ENCODE measurements at places on chromosomes 5 and 9.

GRCh38 chr9:121816845-121817450 lies 165.5 kb downstream of the DAB2IP start:
- no peak for DNase-seq

- peak; percentile 21 for DNase-seq
Measured at GRCh38 chr5:177389241-177390169, 5.3 kb downstream of the SLC34A1 start.

DNA sequence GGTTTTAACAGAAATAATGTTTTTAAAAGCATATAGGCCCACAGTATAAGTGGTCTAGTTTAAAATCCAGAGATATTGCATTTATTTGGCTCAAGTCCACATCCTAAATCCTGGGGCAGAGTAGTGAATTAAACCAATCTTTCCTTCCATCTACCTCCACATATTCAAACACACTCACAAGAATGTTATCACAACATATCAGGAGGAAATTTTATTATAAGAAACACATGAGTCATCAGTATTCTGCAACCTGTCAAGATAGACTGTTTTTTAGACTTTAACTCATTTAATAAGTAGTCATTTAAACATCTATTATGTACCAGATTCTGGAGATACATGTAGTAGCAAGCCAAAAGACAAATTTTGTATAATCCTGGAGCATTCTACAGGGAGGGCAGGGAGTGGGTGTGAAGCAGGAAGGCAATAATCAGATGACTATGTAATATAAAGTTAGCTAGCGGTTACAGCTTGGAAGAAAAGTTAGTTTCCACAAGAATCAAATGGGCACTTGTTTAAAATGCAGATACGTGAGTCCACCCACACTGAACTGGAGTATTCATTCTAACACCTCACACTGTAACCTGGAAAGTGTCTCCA lies 187.3 kb upstream of the PIK3R1 start:
- DNase-seq = no peak

- DNase-seq = no peak
Measured at GRCh38 chr5:77877516-77878355, 101.6 kb upstream of the TBCA start.

DNA sequence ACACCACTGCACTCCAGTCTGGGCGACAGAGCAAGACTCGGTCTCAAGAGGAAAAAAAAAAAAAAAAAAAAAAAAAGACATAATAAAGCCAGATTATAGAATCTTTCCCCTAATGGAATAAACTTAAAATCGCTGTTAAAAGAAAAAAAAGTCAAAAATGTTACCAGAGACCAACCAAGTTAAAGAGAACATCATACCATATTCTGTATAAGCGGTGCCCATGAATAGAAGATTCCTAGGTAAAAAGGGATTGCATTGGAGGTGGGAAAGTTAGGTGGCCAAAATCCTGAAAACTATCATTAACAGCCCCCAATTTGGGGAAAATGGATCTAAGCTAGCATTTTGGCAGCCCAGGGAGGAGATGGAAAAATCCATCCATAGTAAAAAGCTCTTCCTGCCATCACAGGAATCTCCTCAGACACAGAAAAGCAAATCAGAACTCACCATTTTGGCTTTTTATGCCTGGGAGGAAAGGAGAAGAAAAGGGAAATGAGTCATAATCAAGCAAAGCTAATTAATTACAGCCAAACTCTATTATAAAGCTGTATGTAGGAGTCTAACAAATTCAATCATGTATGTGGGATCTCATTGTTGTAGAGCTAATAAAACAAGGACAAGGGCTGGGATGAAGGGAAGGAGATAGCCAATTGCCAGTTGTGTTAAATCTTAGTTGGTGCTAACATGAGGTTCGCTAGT lies 363.8 kb downstream of the ARL15 start:
- no peak for DNase-seq

DNA sequence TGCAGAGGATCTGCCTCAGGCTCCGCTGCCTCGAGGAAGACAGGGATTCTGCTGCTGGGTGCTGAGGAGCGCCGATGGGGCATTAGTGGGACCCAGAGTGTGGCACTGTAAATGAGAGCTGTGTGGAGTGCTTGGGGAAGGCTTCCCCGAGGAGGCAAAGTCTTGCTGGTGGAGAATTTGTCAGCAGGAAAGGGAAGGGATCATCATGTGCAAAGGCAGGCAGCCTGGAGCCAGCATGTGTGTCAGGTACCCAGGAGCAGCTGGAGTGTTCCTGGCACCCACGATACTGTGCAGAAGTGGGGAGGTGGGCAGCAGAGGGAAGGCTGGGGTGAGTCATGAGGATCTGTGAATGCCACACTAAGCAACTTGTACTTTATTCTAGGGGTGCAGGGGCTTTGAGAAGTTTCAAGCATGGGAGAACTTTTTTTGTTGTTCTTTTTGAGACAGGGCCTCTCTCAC lies 12.3 kb downstream of the B4GALT7 start:
- DNase-seq = no peak

- DNase-seq = peak; percentile 24
Measured at GRCh38 chr9:2800394-2801179, 43.3 kb downstream of the PUM3 start.

GRCh38 chr5:187617-188451 lies 3.5 kb upstream of the LRRC14B start:
- DNase-seq = no peak

GRCh38 chr5:140828362-140828737 lies 590 bp downstream of the PCDHA6 start:
- no peak for DNase-seq

DNA sequence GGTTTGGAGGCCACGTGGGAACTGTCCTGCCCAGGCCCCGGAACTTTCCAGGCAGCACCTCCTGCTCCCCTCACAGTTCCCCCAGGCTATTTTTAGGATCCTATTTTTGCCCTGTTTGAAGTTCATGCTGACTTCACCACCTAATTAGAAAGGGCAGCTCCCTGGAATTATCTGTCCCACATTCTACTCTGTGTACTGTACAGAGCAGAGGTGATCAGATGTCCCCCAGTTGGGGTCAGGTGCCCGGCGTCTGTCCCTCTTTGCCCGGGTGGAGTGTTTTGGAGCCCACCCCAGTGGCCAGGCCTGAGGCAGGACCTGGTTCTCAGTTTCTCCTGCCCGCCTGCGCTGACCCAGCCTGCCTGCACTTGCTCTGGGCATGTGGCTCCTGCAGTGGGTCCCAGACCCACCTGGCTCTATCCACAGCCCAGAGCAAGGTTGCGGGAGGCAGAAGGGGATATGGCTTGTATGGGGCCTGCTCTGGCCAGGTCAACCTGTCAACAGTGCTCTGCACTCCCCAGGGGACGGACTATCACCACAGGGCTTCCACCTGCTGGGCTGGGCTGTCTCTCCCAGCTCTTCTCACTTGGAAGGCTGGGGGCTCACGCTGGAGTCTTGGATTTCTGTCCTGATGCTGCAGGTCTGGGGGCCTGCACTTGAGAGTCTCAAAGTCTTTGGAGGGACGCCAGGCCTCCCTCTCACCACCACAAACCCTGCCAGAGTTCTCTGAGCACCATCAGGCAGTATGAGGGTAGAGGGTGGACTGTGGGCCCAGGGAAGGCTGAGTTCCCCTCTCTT lies 268.3 kb downstream of the GADD45G start:
- no peak for DNase-seq

- no peak for DNase-seq
Measured at GRCh38 chr5:68457285-68457684, 241.7 kb downstream of the PIK3R1 start.

DNA sequence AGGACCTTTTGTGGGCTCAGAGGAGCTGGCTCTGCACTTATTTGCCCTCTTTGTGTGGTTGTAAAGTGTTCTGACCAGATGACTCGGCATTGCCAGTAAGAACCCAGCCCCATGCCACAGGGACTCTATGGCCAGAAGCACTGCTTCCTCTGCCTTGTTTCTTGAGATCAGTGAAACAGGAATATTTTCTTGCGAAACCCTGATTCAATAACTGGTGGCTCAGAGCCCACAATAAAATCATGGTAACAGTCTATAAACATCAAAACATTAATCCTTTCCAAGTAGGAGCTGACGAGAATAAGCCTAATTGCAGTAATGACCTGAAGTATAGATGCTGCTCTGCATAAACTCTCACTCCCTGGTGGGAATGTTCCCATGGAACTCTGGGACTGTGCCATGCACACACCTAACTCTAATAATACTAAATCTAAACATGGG lies 344.3 kb downstream of the ZNF608 start:
- DNase-seq = no peak

- no peak for DNase-seq
Measured at GRCh38 chr5:175885813-175886212, 14.4 kb downstream of the CPLX2 start.

GRCh38 chr5:95426227-95426626 lies 35.1 kb downstream of the FAM81B start:
- no peak for DNase-seq

- no peak for DNase-seq
Measured at GRCh38 chr5:37037840-37038239, 161.3 kb downstream of the NIPBL start.

DNA sequence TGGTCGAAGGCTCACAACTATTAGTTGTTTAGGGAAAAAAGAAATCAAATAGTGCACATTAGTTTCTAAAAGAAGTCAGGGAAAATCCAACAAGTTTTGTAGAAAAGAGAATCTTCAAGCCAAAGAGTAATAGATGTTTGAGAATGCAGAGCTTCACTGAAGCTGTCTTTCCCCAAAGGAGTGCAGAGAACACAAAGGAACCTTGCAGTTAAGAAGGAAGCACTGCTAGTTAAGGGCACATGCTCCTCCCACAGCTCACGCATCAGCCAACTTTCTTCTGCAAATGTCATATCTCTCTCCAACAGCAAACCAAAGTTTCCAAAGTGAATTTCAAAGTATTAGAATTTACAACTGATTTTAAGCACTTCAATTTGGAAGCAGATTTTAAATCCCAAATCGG lies 116.4 kb upstream of the FST start:
- no peak for DNase-seq

GRCh38 chr5:107937651-107938355 lies 267.1 kb upstream of the EFNA5 start:
- peak; percentile 16 for DNase-seq
